ENCODE measurements at places on chromosomes 3 and 15. TPM values are rescaled to one million over a fixed set of nuclear protein-coding genes. Genes with fewer than 3 reads are reported as not detected.

GRCh38 chr3:129278966-129279906 is 566 bp downstream of the HMCES start:
- no peak for DNase-seq

- DNase-seq, result no peak
These were observed 339.0 kb upstream of the WNT5A start for GRCh38 chr3:55826097-55826496.

DNA sequence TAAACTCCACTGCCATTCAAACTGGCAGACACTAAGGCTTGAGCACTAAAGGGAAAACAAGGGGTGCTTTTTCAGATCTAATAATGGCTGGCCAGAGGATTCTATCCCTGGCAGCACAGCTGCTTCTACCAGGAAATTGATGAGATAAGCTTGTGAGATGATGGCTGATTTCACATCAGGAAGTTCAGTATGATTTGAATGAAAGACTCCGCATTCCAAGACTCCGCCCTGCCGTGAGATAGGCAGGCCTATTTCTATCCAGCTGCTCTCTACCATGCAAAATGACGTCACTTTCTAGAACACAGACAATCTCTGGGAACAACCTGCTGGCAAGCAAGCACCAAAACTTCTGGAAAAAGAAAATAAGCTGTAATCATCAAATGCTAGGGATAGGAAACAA is 171.8 kb downstream of the WDR76 start:
- no peak for DNase-seq

DNA sequence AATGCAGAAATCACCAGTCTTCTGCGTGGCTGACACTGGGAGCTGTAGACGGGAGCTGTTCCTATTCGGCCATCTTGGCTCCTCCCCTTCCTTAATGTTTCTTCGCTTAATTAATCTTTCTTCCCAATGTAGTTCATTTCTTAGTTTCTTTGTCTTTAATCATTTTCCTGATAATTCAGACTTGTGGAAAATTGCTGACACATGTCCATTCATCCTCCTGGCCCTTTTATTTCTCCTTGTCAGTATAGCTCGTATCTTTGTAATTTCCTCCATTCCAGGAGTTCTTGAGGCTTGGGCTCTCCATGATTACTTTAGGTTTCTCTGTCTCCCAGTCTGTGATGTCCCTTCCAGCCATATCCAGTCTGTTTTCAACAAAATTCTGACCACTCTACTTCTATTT is 98.7 kb downstream of the UBE2E2 start:
- DNase-seq, result no peak

DNA sequence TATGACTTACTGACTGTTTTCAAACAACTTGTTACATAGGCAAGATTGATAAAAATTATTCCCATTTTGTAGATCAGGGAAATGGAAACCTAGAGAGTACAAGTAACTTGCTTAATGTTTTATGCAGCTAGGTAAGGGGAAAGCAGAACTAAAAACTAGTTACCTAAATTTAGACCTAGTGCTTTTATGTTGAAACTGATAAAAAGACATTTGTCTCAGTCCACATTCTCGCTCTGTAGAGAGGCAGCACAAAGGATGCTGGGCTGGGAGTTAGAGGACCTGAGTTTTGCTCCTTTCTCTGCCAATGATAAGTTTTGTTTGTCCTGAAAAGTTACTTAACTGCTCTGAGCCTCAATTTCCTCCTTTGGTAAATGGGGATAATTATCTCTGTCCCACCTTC is 17.4 kb downstream of the TIMP4 start:
- DNase-seq, result no peak

DNA sequence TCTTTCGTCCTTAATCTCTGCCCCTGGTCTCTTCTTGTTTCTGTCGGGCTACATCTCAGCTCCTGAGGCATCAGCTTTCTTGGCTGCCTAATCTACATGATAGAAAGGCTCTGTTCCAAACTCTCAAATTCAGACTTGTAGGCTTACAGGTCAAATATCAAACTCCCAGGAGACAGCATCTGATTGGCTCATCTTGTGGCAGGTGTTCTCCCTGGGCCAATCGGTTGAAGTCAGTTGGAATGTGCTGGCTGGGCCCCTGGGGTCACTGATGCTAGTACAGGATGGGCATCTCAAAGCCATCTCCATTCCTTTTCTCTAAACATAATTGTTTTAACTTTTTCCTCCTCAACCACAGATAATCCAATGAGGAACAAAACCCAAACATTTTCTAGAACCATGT is 198.7 kb downstream of the CNTN3 start:
- no peak for DNase-seq

GRCh38 chr3:55327131-55327920 is 159.8 kb downstream of the WNT5A start:
- no peak for DNase-seq

- DNase-seq, result no peak
These were observed 19.9 kb downstream of the TRANK1 start for GRCh38 chr3:36924744-36925521.

GRCh38 chr15:60720493-60721256 is 241.7 kb upstream of the ICE2 start:
- DNase-seq, result no peak

- DNase-seq, result no peak
These were observed 803 bp downstream of the ITIH3 start for GRCh38 chr3:52795298-52795900.

GRCh38 chr15:84079885-84080777 is 155.4 kb upstream of the GOLGA6L4 start:
- no peak for DNase-seq

DNA sequence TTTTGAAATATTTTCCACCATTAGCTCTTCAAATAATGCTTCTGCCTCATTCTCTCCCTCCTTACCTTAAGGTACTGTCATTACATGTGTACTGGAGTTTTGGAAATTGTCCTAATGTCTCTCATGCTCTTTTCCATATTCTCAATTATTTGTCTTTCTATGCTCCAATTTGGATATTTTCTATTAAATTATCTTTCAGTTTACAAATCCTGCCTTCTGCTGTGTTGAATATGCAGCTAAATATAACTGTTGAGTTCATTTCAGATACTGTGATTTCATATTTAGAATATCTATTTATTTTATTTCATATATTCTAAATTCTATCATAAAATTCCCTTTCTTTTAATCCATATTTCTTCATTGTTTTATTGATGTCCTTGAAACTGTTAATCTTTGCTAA is 388.0 kb upstream of the CDIN1 start:
- DNase-seq, result no peak

GRCh38 chr3:46992231-46992630 is 12.8 kb downstream of the NBEAL2 start:
- DNase-seq, result no peak

DNA sequence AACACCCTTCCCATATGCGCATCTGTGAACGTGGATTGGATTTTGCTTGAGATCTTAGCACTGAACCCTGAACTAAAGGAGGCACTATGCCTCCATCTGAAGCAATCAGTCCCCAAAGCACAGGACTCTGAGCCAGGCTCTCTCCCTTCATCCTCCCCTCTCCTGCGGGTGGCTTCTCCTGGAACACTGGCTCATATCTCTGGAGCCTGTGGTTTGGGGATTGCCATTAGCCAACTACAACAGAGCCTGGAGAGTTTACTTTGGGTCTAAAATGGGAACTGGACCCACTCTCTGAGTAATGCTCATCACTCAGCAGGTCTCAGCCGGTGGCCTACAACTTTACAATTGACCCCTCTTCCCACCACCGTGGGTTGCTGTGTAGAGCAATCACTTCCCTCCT is 190.8 kb upstream of the HES1 start:
- DNase-seq, result no peak

- no peak for DNase-seq
These were observed 1.6 kb downstream of the SKOR1 start for GRCh38 chr15:67826717-67827561.

DNA sequence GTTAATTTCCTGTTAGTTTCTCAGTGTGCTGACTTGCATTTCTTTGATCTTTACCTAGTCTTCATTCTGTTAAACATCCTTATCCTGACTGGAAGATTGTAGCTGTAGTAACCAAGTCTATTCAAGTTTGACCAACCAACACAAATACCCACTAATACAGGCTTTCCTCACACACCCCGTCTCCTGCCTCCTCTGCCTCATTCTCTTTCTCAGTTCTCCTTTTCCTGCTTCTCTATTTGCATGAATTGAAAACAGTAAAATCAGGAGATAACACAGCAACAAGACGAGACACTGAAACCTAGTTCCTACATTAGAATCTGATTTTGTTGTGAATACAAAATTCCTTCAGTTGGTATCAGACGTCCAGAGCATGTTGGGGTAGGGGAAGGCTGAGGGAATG is 116.9 kb upstream of the ARPP21 start:
- DNase-seq, result no peak

GRCh38 chr3:173371848-173372487 is 25.6 kb upstream of the NLGN1 start:
- no peak for DNase-seq

- DNase-seq, result no peak
These were observed 27.8 kb downstream of the GAP43 start for GRCh38 chr3:115651087-115651486.

DNA sequence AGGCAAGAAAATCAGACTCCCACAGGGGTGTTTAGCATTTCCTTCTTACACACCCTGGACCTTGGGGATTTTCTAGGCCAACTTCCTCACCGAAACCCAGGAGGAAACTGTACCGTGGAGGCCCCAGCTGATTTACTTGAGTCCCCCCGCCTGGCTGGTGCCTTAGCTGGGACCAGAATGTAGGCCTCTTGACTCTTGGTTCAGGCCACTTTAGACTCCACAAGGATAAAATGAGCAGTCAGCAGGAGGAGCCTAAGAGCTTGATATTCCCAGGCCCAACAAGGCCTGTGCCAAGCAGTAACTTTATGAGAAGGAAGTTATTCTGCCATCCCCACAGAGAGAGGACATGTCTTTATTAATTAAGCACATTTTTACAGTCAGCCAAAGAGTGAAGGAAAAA is 4.6 kb upstream of the APBA2 start:
- DNase-seq, result no peak

- DNase-seq, result no peak
These were observed 128.5 kb downstream of the SERPINI1 start for GRCh38 chr3:167863811-167864551.

DNA sequence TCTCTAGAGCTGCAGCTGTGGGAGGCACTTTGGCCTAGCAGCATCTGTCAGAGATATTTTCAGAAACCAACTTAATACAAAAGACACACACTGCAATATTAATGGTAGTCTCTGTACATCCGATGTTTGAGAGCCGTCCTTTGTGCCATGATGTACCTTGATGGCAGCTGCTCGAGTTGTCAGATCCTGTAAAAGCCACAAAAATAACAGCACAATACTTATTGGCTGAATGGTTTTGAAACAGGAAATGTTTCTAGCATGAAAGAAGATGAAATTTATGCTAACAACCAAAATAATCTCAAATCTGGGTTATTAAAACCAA is 445.5 kb upstream of the TBL1XR1 start:
- DNase-seq, result no peak

DNA sequence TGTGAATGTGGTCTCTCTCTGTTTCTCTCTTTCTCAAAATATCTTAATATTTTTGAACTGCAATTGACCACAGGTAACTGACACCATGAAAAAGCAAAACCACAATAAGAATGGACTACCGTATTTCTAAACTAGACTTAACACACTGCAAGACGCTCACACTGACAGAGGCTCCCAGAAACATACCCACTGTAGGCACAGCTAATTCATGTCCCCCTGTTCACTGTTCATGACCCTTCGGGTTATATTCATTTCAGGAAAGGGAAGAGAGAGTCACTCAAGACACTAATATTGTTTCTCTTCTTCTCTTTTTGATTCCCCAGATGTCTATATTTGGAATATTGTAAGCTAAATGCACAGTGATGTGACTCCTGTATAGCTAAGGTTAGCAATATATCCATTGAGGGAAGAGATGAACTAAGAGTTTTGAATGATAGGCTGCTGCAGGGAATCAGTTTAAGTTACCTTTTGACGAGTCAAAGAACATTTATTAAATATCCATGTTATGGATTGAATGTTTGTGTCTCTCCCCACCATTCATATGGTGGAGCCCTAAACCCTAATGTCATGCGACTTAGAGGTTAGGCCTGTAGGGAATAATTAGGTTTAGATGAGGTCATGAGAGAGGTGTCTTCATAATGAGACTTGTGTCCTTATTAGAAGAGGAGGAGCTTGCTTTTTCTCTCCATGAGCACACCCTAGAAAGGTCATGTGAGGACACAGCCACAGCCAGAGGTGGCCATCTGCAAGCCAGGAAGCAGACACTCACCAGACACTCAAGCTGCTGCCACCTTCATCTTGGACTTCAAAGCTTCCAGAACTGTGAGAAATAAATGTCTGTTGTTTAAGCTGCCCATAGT is 216.6 kb upstream of the GRM7 start:
- DNase-seq, result no peak

DNA sequence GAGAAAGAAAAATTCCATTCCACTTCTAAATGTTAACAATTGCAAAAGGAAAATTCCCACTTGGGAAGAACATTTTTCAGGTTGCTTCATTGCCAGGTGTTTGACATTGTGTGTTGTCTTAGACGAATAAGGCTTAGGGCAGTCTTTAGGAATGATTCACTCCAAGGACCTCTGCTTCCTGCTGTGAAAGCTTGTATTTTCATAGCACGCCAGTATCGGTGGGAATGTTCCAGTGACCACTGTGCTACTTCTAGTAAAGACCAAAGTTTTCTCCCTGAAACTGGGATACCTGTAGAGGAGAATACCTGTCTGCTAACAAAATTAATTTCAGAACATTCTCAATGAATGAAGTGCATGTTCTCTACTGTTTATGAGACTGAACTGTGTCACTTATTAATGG is 64.1 kb downstream of the CDIN1 start:
- DNase-seq, result no peak

- no peak for DNase-seq
These were observed 73.9 kb upstream of the OXTR start for GRCh38 chr3:8843347-8843746.

- no peak for DNase-seq
These were observed 297.6 kb upstream of the CHRNA7 start for GRCh38 chr15:31732726-31733125.

- no peak for DNase-seq
These were observed 32.4 kb downstream of the B3GALNT1 start for GRCh38 chr3:161072751-161073150.

- peak; percentile 71 for DNase-seq
These were observed 9.1 kb downstream of the ZDHHC3 start for GRCh38 chr3:44966795-44967278.

- no peak for DNase-seq
These were observed 482.2 kb upstream of the PDZRN3 start for GRCh38 chr3:74106925-74107324.

SERINC4 gene
- not detected for polyA plus RNA-seq

ACTRT3 gene
- polyA plus RNA-seq, result 2.9 TPM

PPM1L gene
- 0.52 TPM for polyA plus RNA-seq

SPINK8 gene
- not detected for polyA plus RNA-seq

RAD51 gene
- 6.9 TPM for polyA plus RNA-seq

GALNT15 gene
- polyA plus RNA-seq, result not detected

NAALADL2 gene
- polyA plus RNA-seq, result 0.87 TPM

ACAP2 gene
- polyA plus RNA-seq, result 15.7 TPM

INKA1 gene
- polyA plus RNA-seq, result 12.0 TPM

UNC13C gene
- polyA plus RNA-seq, result not detected

CHP1 gene
- 98.5 TPM for polyA plus RNA-seq

HAUS2 gene
- 22.8 TPM for polyA plus RNA-seq

CFAP44 gene
- polyA plus RNA-seq, result 1.8 TPM

GJD2 gene
- not detected for polyA plus RNA-seq

DCUN1D1 gene
- 30.1 TPM for polyA plus RNA-seq

SLC27A2 gene
- polyA plus RNA-seq, result 0.31 TPM

NANOGP8 gene
- not detected for polyA plus RNA-seq
